ENCODE measurements at places on chromosomes 7 and 10.

GRCh38 chr10:132951926-132952325 is 9.6 kb upstream of the CFAP46 start:
- no peak for DNase-seq

DNA sequence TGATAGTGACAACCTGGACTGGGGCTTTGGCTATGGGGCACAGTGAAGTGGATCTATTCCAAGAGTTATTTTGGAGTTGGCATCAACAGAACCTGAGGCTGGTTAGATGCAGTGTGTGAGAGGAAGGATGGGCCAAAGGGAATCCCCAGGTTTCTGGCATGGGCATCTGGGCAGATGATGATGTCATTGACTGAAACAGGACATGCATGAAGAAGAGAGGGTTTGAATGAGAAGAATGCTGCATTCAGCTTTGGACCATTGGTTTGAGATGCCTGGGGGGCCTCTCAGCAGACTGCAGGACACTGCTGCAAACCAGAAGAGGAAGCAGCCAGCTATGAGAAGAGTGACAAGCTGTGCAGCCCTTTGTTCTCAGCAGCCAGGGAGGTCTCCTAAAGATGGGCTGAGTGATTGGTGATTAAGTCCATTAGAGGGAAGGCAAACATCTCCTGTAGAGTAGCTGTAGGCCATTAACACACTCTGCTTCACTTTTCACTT is 23.1 kb upstream of the PIK3CG start:
- DNase-seq = no peak

GRCh38 chr10:21208666-21209316 is 311.7 kb upstream of the NEBL start:
- DNase-seq = no peak

DNA sequence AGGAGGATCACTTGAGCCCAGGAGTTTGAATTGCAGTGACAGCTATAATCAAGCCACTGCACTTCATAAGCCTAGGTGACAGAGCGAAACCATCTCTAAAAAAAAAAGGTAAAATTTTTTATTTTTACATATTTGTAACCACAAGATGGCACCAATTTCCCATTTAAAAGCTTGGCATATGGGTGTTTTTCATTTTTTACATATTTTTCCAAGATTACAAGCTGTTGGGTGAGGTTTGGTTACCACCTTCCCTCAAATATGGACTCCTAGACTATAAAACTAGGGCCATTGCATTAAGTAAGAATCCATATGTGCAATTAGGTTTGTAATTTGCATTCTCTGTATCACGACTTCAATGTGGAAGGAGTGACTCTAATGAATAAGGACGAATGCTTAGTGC is 129.3 kb upstream of the ACBD5 start:
- no peak for DNase-seq

- DNase-seq = no peak
These were observed 95.4 kb downstream of the TRIL start for GRCh38 chr7:28862595-28863272.

All from myocyte (in vitro differentiated cells).